ENCODE measurements at places on chromosomes 11 and 22.

- DNase-seq = no peak
Measured at GRCh38 chr11:129825380-129825779, 9.7 kb downstream of the TMEM45B start.

DNA sequence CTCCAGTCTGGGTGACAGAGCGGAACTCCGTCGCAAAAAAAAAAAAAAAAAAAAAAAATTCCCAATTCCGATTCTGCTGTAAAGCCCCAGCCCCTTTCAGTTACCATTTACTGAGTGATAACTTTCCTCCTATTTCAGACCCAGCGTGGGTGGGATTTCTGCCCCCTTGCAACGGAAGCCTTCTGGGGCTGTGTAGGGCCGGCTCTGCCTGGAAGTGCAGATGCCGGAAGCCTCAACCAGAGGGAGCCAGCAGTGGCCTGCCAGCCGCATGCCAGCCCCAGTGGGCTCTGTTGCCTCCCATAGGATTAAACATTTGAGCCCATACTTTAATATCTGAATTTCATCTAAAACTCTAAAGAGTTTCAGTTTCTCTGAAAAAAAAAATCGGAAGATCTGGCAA, 60.0 kb upstream of the NUP50 start:
- no peak for DNase-seq

- DNase-seq = peak; percentile 87
Measured at GRCh38 chr11:44539971-44540370, 25.5 kb upstream of the CD82 start.

- DNase-seq = no peak
Measured at GRCh38 chr22:48975886-48976285, 851.8 kb downstream of the BRD1 start.

GRCh38 chr11:70251659-70252321, 18.7 kb upstream of the PPFIA1 start:
- no peak for DNase-seq

- DNase-seq = no peak
Measured at GRCh38 chr11:44886790-44887140, 63.9 kb downstream of the TP53I11 start.

All from NCI-H2029 (cell line).